Inflammatory macrophage (primary cell): ENCODE measurements at places on chromosomes 3 and 15.

- no peak for DNase-seq
These were observed 9.1 kb downstream of the CDAN1 start for GRCh38 chr15:42727750-42728381.

DNA sequence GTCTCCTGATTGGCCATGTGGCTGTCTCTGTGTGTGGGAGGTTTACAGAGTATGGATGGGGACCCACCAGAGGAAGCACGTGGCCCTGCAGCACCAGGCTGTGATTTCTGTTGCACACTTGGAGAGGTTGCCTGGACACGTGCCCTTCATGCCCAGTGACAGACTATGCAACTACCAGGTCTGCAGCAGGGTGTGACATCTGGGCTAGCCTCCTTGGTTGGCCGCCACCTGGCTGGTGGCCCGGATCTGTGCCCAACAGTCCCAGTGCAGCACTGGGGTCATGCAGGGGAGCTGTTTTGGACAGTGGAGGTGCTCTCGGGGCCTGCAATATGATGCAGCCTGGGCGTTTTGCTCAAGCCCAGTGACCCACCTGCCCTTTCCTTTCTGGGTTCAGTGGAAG is 212.5 kb downstream of the UBE3A start:
- no peak for DNase-seq

GRCh38 chr15:62951481-62951880 is 91.1 kb upstream of the TPM1 start:
- no peak for DNase-seq

DNA sequence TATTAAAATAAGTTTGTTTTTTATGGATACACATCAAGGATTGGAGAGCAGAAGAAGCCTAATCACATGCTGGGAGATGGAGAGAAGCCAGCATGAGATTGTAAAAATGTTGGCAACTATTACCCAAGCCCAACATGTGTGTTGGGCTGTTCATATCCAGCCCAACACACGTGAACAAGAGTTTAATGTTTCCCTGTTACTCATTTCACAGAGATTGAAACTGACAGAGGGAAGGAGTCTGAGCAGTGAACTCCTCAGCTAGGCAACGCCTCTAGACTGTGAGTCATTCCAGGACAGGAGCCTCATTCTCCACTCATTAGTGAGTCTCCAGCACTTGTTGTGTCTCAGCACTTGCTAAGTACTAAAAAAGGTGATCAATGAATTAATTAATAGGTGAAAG is 43.2 kb upstream of the CMSS1 start:
- DNase-seq: no peak

DNA sequence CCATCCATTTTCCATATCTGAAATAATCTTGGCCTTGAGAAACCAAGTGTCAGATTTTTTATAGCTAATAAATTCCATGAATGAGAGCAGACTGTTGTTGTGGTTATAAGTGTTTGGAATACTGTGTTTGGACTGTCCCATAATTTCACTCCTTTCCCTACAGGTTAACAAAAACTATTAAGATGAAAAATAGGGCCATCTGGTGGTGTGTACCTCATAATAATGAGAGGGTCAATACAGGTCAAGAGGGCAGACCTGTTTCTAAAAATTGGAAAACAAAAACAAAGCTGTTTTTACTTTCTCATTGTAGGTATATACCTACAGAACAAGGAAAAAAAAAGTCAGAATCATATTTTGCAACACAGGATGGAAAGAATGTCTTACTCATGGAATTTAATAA is 553.8 kb upstream of the SGO1 start:
- DNase-seq: no peak

DNA sequence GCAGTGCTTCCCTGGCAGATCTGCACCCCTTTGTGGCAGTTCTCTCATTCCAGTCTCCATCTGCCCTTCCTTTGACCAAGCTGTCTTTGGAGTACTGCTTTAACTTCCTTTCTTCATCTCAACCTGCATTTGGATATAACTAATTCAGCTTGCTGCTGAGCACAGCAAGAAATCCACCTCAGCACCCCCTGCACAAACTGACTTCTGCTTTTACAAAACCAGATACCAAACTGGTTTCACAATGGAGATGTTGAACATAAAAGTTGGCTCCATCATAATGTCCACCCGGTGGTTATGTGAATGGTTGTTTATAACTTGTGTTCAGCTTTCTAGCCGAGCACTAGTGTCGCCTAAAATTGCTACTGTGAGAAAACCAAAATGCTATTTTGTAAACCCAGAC is 341.1 kb upstream of the SEMA6D start:
- DNase-seq: no peak
